SW 1271 (cell line): ENCODE measurements at places on chromosomes 12 and 14.

DNA sequence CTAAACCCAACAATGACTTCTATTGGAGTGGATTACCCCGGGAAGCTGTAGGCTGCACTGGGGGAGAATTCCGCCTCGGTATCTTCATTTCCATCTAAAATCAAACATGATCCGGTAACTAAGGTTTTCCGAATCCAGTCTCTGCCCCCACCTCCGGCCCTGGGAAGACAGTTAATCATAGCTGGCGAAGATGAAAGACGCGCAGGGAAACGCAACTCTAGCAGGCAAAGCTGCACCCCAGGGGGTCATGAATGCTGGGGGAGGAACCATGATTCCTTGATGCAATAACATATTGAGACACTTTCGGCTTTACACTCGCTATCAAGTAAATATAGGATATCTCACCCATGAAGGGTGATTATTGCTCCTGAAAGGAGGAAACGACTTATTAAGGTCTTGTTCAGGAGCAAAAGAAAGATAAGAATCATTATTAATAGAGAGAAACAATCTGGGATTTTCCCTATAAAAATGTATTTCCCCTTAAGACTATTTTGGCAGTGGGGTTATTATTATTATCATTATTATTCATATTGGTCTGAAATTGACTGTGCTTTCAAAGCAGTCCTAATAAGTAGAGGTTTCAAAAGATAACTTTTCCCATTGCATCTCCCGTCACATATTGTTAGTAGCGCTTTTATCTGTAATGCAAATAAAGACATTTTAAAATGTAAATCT lies 614.9 kb downstream of the VRK1 start:
- no peak for DNase-seq

DNA sequence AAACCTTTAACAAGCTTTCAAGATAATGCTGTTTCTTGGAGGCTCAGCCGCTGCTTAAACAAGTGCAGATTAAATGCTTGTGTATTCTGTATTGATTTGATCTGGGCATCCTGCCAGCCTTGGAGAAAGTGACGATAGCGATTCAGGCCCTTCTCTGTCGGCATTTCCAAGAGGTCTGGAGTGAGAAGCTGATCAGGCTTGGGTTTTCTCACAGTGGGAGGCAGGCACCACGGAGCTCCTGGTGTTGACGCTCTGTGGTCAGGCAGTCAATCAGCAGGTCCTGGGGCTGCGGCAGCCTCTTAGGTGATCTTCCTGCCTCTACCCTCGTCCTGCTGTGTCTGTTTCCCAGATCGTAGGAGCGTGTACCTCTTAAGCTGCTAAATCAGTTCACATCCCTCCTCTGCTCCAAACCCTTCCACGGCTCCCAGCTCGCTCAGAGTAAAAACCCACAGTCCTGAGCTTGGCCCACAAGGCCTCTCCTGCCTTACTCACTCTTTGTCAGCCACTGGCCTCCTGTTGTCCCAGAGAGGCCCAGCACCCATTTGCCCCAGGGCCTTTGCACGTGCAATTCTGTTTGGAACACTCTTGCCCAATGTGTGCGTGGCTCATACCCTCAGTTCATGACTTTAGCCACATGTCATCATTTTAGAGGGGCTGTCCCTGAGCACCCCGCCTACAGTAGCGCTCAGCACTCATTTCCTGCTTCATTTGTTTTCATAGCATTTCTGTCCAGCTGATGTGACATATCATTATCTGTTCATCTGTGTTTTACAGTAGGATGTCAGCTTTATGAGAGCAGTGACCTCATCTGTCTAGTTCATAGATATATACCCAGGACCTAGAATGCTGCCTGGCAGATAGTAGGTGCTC lies 155.4 kb downstream of the AACS start:
- DNase-seq, result no peak

DNA sequence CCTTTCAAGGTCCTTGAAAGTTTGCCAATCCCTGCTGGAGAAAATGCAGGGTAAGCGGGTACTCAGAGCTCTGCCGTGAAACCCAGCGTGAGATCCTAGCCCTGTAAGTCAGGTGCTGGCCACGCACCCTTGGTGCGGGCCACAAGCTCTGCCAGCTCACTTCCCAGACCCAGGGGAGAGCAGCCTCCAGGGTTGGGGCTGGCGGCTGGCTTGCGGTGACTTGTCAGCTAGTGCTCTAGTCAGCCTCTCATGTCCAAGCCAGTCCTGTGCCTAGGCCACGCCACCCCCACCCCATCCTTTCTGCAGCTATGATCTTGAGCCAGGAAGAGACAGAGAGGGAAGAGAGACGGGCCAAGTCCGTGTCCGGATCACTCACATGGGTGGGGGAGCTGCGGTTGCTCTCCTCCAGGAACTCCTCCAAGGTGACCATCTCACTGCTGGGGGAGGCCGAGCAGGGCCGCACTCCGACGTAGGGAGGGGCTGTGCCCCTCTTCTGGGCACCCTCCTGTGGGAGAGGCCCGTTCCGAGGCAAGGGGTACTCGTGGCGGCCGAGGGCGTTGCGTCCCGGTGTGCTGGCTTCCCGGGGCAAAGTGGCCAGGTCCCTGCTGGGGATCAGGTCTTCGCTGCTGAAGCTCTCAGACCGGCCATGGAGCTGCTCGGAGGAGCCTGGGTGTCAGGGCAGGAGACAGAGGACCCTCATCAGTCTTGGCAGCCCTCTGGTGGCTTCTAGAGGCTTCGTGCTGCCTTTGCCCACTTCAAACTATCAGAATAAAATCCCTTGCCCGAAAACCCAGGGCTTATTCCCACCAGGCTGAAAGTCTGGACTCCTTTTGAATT lies 33.3 kb upstream of the GPR68 start:
- DNase-seq, result no peak

GRCh38 chr14:95126906-95127530 lies 30.3 kb downstream of the DICER1 start:
- DNase-seq, result no peak

DNA sequence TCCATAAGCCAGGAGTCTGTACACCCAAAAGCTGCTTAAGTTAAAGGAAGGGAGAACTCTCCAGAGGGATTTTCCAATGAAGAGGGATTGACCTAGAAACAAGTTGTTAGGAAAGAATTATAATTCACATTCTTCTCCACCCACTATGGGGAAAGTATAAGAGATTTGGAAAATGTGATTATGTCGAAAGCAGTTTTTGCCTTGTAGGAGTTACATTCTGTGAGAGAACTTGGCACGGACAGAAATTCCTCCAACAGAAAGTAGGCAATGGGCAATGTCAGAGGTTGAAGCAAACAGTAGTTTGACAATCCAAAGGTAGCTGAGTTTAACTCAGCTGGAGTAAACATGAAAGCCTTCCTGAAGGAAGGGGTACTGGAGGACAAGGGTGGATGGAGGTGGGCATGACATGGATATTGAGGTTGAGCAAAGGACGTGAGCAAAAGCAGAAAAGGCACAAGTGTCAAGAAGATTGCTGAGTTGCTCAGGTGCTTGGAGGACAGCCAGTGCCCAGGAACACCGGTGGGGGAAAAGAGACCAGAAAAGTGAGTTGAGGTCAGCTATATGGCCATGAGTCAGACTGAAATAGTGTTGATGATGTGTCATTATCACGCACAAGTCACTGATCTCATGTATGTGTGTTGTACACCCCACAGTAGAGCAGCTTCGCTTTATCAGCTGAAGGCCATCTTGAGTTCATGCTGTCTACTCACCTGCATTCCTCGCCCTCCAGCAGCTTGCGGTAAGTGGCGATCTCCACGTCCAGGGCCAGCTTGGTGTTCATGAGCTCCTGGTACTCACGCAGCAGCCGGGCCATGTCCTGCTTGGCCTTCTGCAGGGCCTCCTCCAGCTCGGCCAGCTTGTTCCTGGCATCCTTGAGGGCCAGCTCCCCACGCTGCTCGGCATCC lies 4.0 kb downstream of the KRT5 start:
- no peak for DNase-seq

DNA sequence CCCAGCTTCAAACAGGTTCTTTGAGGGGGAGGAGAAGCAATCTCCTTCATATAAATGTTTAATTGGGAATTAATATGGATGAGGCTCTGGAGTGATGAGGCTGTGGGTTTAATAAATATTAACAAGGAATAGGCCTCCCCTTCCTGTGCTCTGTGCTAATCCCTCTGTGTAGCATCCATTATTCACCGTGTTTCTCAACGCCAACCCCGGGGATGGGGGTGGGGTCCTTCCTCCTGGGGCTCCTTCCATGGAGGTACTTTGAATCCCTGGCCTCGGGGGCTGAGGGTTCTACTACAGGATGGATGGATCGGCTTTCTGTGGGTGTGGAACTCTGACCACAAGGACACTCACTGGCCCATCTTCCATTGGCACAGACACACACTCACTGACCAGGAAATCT lies 34.9 kb upstream of the TMEM179 start:
- DNase-seq, result no peak

- no peak for DNase-seq
Observed at GRCh38 chr12:76270657-76271358, 77.4 kb downstream of the BBS10 start.

GRCh38 chr12:32548691-32549281 lies 130.3 kb upstream of the DNM1L start:
- DNase-seq, result no peak

- no peak for DNase-seq
Observed at GRCh38 chr12:221736-222135, 7.8 kb upstream of the SLC6A12 start.

DNA sequence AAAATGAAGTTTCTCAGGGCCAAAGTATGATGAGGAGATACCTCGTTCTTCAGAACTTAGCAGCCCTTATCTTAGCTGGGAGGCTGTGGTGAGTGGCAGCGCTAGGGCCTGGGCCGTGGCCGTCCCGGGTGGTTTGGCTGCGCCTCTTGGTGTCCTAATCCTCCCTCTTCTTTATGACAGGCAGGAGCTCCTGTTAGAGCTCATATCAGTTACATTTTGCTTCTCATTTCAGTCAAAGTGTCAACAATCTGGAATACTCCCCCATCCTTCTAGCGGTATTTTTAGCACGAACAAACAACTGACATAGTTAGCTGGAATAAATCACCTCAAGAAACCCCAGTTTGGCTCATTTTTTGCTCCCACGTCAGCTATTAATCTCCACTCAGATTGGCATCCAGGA lies 188.8 kb downstream of the TTC7B start:
- no peak for DNase-seq

DNA sequence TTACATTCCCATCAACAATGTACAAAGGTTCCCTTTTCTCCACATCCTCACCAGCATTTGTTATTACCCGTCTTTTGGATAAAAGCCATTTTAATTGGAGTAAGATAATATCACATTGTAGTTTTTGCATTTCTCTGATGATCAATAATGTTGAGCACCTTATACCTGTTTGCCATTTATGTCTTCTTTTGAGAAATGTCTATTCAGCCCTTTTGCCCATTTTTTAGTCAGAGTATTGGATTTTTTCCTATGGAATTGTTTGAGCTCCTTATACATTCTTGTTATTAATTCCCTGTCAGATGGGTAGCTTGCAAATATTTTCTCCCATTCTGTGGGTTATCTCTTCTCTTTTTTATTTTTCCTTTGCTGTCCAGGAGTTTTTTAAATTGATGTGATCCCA lies 10.7 kb upstream of the OR8S1 start:
- DNase-seq, result no peak

DNA sequence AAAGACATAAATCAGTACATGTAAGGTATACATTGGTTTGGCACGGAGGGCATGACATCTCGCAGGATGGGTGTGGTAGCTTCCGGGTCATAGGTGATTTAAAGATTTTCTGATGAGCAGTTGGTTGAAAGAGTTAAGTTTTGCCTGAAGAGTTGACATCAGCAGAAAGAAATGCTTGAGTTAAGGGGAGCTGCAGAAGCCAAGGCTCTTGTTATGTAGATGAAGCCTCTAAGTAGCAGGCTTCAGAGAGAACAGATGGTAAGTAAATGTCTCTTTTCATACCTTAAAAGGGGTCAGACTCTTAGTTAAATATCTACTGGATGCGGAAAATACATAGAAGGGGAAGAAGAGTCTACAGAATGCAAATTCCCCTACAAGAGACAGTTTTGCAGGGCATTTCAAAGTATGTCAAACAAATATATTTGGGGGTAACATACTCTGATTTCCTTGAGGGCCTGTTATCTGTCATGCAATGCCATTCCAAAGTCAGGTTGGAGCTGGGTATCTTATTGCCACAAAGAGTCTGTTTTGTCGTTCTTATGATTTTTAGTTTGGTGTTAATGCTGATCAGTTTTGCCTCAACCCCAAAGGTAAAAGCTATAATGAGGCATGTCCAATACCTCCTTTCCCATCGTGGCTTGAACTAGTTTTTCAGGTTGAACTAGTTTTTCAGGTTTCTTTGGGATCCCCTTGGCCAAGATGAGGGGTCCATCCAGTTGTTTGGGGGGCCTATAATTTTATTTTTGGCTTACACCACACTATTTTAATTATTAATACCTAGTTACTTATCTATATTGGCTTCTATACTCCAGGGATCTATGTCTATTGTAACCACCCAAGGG lies 67.0 kb downstream of the PTHLH start:
- no peak for DNase-seq

GRCh38 chr12:49059299-49060171 lies 1.1 kb downstream of the KMT2D start:
- no peak for DNase-seq

GRCh38 chr12:1915082-1915968 lies 3.1 kb downstream of the CACNA2D4 start:
- DNase-seq, result no peak

DNA sequence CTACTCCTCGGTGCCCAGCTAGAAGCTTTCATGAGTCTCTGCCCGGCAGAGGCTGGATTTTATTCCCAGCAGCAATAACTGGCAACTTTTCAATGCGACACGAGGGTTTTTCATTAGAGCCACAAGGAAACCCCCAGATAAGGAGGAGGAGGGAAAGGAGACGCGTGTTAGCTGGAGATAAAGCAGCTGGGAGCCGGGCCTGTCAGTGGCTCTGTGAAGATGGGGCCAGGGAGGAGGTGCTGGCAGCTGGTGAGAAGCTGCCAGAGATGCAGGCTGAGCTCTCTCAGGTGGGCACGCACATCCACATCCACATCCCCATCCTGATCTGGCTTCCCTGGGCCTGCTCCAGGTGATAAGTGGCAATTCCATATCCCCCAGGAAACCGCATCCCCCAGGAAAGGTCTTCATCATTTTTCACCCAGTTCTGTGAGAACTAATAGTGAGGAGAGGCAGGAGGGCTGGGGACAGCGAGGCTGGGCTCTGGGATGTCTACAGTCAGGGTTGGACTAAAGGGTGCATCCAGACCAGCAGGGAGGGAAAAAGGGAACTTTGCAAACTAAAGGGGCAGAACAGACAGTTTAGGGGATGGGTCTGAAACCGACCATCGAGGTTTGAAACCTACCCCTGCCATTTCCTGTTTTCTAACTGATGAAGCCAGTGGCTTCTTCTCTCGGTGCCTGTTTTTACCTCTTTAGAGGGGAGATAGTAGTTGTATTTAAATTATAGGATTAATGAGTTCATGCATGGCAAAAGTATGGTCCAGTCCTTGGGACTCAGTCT lies 413.2 kb downstream of the DPF3 start:
- no peak for DNase-seq

- no peak for DNase-seq
Observed at GRCh38 chr14:36751920-36752319, 90.3 kb downstream of the PAX9 start.
